Common myeloid progenitor, CD34-positive (primary cell): ENCODE measurements at places on chromosomes 7 and 10.

- DNase-seq, result peak; percentile 61
Measured at GRCh38 chr10:131786756-131787605, 113.8 kb upstream of the PPP2R2D start.

DNA sequence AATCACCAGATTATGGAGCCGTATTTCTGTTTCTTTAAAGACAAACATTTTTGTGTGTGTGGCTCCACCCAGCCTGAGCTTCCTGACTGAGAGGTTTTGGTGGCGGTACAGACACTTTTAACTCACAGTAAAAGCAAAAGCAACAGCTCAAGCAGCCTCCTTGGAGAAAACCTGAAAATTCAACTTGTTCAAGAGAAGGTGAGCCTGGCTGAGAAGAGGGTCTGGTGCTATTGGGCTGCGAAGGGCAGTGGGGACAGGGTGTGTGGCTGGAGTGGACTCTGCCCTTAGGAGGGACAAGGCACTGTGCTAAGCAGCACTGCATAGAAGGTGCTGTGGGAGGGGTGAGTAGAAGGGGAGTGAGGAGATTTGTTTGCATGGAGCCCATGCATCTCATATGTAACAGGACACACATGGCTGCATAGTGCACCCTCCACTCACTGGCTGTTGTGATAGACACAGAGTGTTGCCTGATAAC is at the start of gene GIMAP7:
Gene GIMAP7, plus strand, starts transcription at position 125 of the 475 bp plus-strand sequence. CDS start 5,103 bp downstream, outside the sequence.
- DNase-seq, result peak; percentile 72

GRCh38 chr7:86991771-86992191 is 67.7 kb downstream of the ELAPOR2 start:
- peak; percentile 47 for DNase-seq

GRCh38 chr7:124276005-124276622 is 243.2 kb upstream of the TMEM229A start:
- DNase-seq, result peak; percentile 1

- DNase-seq, result no peak
Measured at GRCh38 chr10:35398355-35398754, 62.0 kb downstream of the CCNY start.

DNA sequence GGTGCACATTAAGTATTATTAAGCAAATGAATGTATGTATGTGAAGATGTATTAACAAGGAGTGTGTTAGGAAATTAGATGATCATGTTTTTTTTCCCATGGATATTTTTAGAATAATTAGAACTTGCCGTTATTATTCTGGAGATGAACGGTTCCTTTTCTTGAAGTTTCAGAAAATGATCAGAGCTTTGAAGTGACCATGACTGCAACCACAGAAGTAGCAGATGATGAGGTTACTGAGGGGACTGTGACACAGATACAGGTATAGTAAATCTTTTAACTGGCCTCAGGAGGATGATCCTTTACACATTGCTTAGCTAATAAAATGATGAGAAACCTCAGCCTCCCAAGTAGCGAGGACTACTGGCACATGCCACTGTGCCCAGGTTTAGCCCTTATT is 18.6 kb downstream of the DMTF1 start:
- no peak for DNase-seq

DNA sequence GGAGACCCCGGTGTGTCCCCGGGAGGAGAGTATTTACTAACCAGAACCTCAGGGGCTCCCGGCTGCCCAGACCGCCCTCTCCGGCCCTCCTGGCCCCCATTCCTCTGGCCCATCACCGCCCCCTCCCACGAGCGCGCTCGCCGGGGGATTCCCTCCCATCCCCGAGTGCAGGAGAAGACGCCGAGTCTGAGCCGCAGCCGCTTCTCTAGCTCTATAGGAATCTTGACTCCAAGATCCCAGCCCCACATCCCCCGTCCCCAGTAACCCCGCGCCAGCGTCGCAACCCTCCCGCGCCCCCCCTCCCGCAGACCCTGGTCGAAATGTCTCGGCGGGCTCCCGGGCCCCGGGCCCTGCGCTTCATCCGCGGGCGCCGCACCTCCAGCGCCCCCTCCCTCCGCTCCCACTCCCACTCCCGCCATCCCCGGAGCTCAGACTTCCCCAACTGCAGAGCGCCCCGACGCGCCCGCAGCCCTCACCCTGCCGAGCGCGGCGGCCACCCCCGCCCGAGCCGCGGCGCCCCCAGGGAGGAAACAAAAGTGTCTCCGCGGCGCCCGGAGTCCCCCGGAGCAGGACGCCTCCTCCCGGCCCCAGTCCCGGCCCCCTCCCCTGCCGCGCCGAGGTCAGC is 541 bp downstream of the ELMO1 start:
- DNase-seq, result peak; percentile 27

GRCh38 chr7:113142385-113143119 is 24.2 kb upstream of the SMIM30 start:
- DNase-seq, result peak; percentile 42

- peak; percentile 31 for DNase-seq
Measured at GRCh38 chr7:149598721-149599308, 101.2 kb upstream of the ZNF746 start.

GRCh38 chr7:147878912-147879661 is 711.5 kb upstream of the C7orf33 start:
- DNase-seq, result no peak

DNA sequence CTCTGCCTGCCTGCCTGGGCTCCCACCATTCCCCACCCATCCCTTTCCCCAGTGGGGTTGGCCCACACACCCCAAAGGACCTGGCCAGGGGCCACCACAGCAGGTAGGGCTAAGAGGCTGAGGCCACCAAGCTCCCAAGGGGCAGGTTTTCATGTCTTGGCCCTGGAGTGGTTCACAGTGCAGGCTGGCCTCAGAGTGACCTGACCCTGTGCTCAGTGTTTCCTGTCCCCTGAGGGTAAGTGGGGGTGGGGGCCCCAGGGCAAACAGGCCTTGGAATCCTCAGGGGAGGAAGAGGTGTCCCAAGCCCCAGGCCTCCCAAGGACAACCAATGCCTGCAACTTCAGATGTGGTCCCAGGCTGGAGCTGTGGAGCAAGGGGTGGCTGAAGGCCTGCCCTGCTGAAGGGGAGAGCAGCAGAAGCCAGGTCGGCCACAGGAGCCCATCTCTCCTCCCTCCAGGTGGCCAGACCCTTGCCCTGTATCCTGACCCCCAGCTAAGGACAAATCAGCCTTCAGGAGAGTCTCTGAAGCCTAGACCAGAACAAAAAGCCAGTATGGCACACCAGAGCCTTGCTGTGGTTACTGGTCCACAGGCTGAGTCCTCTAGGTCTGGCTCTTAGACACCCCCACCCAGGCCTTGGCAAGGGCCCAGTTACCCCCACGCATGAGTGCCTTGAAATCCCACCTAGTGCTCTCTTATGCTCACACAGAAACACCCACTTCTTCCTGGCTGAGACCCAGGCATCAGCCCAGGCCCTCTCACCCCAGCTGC is 27.6 kb downstream of the POLL start:
- DNase-seq, result no peak

- DNase-seq, result no peak
Measured at GRCh38 chr7:99380823-99381663, 6.5 kb downstream of the ARPC1B start.

- no peak for DNase-seq
Measured at GRCh38 chr7:20513341-20513740, 102.1 kb upstream of the ABCB5 start.

- DNase-seq, result peak; percentile 16
Measured at GRCh38 chr10:5411941-5412276, 448 bp upstream of the NET1 start.

DNA sequence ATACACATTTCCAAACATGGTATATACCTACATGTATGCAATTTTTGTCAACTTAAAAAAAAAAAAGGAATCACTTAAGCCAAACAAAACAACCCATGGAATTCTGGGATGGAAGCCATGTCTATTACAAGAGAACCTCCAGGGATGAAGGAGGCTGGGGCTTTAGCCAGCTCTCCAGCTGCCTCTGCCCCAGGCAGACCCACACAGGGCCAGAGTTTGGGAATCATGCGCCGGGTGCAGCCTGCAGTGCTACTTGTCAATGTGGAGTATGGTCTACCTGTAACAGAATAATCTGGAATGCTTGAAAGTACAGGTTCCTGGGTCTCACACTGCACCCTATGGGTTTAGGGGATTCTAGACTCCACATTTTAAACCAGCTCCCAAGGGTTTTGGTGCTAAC is 10.8 kb downstream of the ATP6V0E2 start:
- DNase-seq, result no peak

- DNase-seq, result no peak
Measured at GRCh38 chr7:26646336-26647048, 217.9 kb downstream of the SKAP2 start.

GRCh38 chr7:155440018-155440410 is 17.9 kb upstream of the EN2 start:
- DNase-seq, result no peak

DNA sequence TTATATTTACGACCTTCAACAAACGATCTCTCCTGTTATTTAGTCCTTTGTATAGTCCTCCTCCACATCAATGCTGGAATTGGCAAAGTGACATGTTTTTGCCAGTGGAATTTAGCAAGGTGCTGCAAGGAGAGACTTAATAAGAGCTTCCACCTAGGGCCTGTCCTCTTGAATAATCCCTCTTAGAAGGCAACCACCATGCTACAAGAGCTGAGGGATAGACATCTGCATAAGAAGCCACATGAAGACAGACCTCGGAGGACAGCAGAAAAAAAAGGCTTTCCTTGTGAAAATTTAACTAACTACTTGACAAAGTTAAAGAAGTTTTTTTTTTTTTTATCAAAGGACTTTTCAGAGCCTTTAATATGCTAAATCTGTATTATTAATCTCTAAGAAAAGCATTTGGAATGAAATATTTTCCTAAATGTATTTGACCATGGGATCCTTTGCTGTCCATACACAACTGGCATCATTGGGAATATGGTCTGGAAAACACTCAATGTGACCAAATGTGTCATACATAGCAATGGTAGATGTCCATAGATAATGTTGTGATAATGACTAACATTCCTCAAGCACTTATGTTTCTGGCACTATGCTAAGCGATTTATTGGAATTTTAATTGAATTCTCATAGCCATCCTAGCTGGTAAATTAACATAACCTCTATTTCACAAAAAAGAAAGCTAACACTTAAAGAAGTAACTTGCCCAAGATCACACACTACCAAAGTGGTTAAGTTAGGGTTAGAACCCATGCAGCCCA is 13.2 kb downstream of the HYCC1 start:
- no peak for DNase-seq

DNA sequence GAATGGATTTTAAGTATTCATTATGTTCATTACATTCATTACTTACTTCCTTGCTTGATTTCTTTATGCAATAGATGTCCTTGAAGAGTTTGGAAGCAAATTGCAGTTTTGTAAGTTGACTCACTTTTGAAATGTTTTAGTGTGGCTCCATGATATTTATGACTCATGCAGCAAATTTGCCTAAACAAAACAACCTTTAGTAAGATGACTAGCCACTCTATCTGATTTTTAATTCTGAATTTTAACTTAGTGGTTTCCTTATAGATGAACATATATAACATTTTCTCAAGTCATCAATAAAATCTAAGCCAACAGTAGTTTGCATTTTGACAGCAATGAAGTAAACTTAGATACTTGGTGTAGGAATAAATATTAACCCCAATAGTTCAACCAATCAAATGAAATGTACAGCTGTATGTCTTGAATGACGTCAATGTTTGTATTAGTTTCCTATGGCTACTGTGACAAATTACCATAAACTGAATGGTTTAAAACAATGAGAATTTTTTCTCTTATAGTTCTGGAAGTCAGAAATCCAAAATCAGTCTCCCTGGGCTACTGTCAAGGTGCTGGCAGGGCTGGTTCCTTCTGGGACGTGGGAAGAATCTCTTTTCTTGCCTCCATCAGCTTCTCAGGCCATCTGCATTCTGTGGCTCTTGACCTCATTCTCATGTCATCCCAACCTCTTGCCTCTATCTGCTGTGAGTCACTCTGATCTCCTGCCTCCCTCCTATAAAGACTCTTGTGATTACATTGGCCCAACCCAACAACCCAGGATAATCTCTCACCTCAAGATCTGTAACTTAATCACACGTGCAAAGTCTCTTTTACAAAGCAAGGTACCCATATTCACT is 73.4 kb downstream of the AHR start:
- peak; percentile 26 for DNase-seq

- DNase-seq, result no peak
Measured at GRCh38 chr10:118908557-118909256, 120.8 kb upstream of the NANOS1 start.

- DNase-seq, result no peak
Measured at GRCh38 chr7:118872568-118872967, 648.1 kb downstream of the ANKRD7 start.

GRCh38 chr7:151247611-151248345 is 716 bp downstream of the SMARCD3 start:
- no peak for DNase-seq

- peak; percentile 21 for DNase-seq
Measured at GRCh38 chr10:8369666-8370065, 315.2 kb downstream of the GATA3 start.

DNA sequence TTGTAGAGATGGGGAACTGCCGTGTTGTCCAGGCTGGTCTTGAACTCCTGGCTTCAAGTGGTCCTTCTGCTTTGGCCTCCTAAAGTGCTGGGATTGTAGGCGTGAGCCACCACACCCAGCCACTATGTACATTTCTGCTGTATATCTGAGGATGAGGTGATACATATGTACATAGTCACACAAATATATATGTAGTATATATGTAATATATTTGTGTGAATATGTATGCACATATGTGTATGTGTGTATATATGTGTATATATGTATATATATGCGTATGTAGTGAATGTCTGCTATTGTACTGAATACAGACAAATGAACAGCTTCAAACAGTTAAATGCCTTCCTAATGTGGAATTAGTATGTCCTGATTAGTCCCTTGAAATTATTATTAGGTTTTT is 70.3 kb downstream of the EXOC6 start:
- DNase-seq, result no peak

DNA sequence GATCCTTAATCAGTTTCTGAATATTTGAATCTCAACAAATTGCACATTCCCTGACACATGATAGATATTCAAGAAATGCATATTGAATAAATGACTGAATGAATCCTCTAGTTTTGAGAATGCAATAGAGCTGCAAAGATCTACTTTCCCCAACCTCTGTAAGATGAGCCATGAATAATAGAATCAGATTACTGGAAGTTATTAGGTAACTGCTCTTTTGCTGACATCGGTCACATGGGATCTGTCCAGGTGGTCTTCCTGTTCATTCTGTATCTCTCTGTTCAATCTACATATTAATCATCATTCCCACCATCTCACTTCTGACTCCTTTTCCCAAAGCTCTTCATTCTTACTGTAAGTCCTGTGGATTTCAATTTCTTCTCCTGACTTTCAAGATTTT is 638.7 kb downstream of the SORCS1 start:
- no peak for DNase-seq

DNA sequence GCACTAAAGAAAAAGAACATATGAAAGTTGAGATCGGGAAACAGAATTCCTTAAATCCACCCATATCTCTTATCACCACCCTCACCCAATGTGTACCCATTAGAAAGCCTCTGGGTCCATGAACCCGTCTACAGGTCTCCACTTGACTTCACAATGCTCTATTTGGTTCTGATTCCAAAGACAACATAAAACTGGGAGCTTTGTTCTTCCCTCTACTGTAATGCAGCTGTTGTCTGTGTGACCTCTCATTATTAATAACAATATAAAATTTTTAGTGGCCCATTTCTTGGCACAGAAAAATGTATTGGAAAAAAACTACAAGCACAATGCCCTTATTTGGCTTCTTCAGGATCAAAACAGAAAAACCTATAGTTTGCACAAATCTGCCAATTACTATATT is 30.0 kb downstream of the DOCK4 start:
- DNase-seq, result no peak
